ENCODE measurements at places on chromosomes 2 and 18. TPM values are rescaled to one million over a fixed set of nuclear protein-coding genes. Genes with fewer than 3 reads are reported as not detected.
A peak's percentile ranks its signal among the peaks of the same experiment; 100 is the strongest.

DNA sequence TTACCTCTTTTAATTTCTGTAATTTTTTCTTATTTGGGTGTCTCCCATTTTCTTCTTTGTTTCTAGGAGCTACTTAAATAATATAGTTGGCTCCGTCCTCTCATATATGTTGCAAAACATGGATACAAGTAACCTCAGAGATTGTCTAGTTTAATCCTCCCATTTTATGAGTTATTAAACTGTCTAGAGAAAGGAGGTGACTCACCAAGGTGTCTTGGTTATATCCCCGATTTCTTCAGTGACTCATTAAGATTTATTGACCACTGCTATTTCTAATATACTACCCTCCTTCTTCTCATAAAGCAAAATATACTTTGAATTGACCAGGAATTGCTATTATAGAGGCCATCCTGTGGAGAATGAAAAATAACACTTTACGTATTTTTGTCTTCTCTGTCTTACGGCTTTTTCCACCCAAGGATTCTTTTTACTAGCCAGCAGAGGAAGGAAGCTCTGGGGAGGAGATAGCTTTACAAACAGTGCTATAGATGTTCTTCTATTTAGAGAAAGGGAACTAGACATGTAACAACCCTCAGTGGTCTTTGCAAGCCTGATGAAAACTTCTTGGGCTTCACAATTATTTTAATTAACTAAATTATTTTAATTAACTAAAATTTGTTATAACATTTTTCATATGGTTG, 300.4 kb upstream of the TNP1 start:
- no peak for DNase-seq

DNA sequence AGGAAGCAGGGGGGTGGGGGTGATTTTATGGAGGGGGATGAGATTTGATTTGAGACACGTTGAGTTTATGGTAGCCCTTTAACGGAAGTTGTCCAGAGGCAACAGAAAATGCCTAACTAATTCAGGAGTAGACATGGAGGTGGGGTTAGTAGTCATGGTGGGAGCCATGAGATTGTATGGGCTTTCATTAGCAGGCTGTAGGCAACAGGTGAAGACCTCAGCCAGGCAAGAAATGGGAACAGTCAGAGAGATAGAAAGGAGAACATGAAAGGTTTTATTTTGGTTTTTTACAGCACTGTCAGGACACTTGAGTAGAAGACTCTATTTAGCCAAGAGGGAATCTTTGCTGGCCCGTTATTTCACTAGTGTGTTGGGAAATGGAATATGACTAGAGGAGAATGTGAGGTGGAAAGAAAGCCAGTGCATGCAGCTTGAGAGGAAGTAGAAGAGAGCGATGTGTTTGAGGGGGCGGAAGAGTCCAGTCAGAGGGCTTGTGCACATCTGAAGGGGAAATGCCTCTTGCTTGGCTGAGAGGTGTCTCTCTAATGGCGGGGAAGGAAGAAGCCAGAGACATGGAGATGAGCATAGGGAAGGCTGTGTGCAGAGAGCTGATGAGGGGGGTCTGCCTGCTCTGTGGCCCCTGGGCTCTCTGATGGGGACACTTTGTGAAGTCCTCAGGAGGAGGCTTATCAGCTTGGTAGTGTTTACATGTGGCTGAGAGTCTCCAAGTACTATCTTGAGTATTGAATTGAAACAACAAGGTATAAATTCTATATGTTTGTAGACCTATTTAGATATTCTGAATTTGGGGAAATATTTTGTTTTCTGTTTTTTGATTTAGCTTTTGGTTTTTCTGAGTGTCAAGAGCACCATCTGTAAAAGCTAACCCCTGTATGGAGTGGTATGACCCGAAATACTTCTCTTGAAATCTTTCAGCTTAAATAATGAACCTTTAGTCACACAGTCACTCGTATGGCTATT, 66.9 kb upstream of the ITM2C start:
- DNase-seq, result no peak

- no peak for DNase-seq
These were observed 19.6 kb upstream of the RPL31 start for GRCh38 chr2:100982431-100982861.

- DNase-seq, result no peak
These were observed 23.4 kb downstream of the NEMP2 start for GRCh38 chr2:190511104-190511503.

DNA sequence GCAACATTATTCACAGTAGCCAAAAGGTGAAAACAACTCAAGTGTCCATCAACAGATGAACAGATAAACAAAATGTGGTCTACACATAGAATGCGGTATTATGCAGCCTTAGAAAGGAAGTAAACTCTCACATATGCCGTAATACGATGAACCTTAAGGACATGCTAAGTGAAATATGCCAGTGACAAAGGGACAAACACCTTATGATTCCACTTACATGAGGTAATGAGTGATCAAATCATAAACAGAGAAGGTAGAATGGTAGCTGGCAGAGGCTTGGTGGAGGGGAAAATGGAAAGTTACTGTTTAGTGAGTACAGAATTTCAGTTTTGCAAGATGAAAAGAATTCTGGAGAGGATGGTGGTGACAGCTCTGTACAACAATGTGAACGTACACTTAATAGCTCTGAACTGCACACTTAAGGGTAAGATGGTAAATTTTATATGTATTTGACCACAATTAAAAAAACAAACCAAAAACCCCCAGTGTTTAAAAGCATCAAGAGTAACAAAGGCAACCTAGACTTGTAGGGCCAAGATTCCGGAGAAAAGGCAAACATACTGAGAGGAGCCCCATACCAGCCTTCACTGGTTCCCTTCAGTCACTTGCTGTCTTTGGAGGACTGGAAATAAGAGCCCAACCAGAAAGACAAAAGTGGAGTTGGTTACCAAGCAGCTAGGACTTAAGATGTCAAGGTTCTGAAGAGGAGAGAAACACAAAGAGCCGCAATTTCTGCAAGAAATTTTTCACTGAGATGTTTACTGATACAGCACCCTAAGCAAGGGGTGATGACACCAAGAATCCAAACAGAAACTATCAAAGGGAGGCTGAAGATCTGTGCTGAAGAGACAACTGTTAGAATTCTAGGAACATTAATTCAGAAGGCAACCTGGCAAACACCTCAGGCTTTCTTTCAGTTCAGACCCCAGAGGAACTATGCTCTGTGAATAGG, 61.3 kb downstream of the CUL3 start:
- no peak for DNase-seq

- peak; percentile 69 for DNase-seq
These were observed 10.3 kb upstream of the CHST10 start for GRCh38 chr2:100427627-100428258.

DNA sequence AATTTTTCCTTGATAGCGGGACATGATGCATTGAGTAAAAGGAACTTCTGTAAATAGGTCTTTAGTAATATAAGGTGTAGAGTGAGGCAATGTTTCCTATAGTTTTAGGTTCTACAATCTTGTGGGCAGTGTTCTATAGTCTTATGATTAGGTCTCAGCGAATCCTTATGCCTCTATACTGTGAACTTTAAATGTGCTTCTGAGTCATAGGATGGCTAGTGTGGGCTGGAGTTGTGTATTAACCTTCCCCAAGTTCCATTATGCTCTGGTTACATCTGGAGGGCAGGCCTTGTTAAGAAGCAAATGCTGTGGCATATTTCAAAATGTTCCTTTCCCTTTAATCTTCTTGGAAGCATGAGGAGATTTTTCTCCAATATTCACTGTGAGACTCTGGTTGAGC, 73.5 kb downstream of the ROCK2 start:
- DNase-seq, result no peak

DNA sequence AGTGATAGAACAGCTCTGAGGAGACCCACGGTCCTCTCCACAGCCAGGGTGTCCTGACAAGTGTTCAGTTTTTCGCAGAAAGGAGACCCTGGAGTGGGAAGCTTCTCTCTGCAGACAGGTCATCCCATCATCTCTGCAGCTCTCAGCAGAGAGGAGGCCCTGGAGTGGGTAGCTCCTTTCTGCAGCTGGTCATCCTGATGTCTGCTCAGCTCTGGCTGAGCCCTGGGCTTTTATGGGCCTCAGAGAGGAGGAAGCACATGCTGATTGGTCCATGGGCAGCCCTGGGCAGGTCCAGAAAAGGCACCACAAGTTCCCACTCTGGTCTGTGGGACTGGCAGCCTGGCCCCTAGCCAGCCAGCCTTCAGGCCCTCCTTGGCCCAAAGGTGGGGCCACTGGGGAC, 72.3 kb upstream of the ST3GAL5 start:
- DNase-seq, result no peak

DNA sequence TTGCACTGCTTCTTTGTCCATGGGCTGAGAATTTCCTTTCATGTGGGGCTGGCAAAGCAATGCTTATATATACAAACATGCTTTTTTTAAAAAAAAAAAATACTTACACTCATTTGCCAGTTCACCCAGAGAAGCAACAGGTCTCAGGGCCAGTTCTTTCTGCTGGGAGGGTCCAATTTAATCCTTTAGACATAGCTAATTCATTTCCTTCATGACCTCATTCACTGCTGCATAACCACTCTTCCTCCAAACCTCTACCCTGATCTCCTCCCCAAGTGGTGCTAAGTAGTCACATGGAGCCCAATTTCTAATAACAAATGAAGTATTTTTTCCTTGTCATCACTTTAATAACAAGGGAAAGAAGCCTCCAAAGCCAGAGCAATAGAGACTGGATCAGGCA, 17.1 kb upstream of the TMEM178A start:
- no peak for DNase-seq

GRCh38 chr18:6917072-6917471, 187.6 kb downstream of the ARHGAP28 start:
- DNase-seq, result no peak

GRCh38 chr2:121873864-121874263, 118.4 kb downstream of the TSN start:
- no peak for DNase-seq

The SPAST gene
- total RNA-seq, result 10.4 TPM

The GALNT13 gene
- total RNA-seq, result 0.15 TPM

The SDC1 gene
- total RNA-seq, result 0.42 TPM

The POTEC gene
- not detected for total RNA-seq

The MXD1 gene
- total RNA-seq, result 5.0 TPM

The SANBR gene
- total RNA-seq, result 6.4 TPM

The CHST9 gene
- total RNA-seq, result 7.0 TPM

The GAREM1 gene
- 20.8 TPM for total RNA-seq

The DYNAP gene
- not detected for total RNA-seq
